CD4-positive, CD25-positive, alpha-beta regulatory T cell (primary cell): ENCODE measurements at places on chromosomes 4 and X. TPM values are rescaled to one million over a fixed set of nuclear protein-coding genes. Genes with fewer than 3 reads are reported as not detected.

DNA sequence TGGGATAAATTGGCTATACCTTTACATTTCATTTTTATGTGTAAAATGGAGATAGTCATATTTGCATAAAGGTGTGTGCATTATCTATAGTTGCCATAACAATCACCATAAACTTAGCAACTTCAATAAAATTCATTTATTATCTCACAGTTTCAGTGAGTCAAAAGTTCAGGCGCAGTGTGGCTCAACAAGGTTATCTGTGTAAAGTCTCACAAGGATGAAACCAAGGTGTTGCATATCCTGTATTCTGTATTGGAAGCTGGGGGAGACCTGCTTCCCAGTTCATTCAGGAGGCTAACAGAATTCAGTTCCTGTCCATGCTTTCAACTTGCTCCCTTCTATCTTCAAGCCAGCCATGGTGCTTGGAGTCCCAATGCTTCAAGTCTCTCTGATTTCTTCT is 169.5 kb downstream of the KCTD8 start:
- no peak for DNase-seq

Gene DUSP21
- total RNA-seq, result not detected

Gene PAGE1
- not detected for total RNA-seq

Gene SYTL4
- 0.22 TPM for total RNA-seq

Gene MTHFD2L
- total RNA-seq, result 6.9 TPM

Gene CTAG1B
- not detected for total RNA-seq

DNA sequence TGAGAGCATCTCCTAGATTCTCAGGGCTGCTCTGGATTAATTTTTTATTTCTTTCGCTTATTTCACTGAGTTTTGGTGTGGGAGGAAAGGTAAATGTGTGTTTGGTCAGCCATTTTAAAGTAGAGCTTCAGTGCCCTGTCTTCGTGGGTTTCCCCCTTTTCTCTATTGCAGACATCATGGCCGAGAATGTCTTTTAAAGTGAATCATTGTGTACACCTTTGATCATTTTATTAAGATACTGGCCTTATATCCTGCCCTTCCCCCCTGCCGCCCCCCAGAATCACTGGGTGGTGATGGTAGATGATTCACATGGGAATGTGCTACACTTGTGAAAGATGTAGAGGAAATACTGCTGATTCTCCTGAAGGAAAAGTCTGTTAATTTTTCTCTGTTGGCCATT is 23.8 kb downstream of the CDKL5 start:
- DNase-seq, result no peak

GRCh38 chrX:129678614-129679195 is 23.9 kb upstream of the APLN start:
- peak; percentile 57 for DNase-seq

DNA sequence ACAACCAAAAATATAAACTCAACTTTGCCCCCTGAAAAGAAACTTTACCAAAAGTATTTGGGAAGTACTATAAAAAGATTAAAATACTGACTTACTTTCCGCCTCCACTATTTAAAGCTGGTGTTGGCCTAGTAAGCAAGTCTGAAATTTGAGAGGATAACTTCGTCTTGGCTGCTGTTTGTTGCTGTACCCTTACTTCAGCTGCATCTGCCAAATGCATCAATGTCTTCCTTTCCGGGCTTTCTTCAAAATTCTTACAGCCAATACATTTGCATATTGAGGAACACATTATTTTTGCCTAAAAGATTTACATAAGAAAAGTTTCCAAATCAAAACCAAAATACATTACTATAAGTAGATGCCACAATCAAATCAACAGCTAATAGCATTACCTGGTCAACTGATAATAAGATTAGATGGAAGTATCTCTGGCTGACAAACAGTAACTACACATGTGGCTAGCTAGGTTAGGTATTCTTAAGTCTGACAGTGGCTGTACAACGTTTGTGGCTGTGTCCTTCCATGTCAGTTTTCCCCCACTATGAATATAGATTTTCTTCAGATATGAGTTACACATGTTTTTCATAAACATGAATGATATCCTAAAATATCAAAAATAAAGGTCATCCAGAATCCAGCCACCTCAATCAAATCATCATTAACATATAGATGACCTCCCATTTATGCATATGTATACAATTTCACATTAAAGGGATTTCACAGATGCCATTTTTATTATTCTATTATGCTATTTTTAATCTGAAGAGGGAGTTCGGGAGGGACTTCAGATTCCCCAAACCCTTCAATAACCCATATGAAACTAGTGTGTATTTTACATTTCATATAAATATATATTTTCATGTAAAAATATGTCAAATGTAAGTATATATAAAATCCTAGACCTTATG is 30.6 kb downstream of the THAP9 start:
- no peak for DNase-seq

Gene TXK
- total RNA-seq, result 58.0 TPM
